Endodermal cell (in vitro differentiated cells): ENCODE measurements at places on chromosomes 1 and 21. TPM values are rescaled to one million over a fixed set of nuclear protein-coding genes. Genes with fewer than 3 reads are reported as not detected.

GRCh38 chr1:44259090-44259489, 45.8 kb downstream of the DMAP1 start:
- no peaks in the 10 kb centered on the region for H3K27me3 ChIP-seq
- H3K4me3 ChIP-seq = no peak overlapping the region
- no peak for DNase-seq
- peaks cover 24% of the 10 kb centered on the region for H3K4me1 ChIP-seq
- peaks cover 10% of the 10 kb centered on the region for H3K36me3 ChIP-seq

Gene ADAM30
- total RNA-seq = not detected in 2 replicates

- DNase-seq = no peak
- H3K27ac ChIP-seq = peak overlapping the region; percentile 61
- no peak overlapping the region for H3K4me3 ChIP-seq
- H3K36me3 ChIP-seq = no peaks in the 10 kb centered on the region
These were observed 202.0 kb downstream of the NFIA start for GRCh38 chr1:61284248-61284854.

Gene PRKAA2
- total RNA-seq = 4.4 and 4.7 TPM in 2 replicates

Gene SFT2D2
- 25.0 to 37.7 TPM (median 32.5 TPM) in 3 replicates for total RNA-seq

GRCh38 chr1:11062965-11063401, 3.2 kb upstream of the SRM start:
- H3K27ac ChIP-seq = no peak overlapping the region
- H3K27me3 ChIP-seq = no peaks in the 10 kb centered on the region
- peaks cover 59% of the 10 kb centered on the region for H3K36me3 ChIP-seq
